ENCODE measurements at places on chromosomes 3 and 15.

DNA sequence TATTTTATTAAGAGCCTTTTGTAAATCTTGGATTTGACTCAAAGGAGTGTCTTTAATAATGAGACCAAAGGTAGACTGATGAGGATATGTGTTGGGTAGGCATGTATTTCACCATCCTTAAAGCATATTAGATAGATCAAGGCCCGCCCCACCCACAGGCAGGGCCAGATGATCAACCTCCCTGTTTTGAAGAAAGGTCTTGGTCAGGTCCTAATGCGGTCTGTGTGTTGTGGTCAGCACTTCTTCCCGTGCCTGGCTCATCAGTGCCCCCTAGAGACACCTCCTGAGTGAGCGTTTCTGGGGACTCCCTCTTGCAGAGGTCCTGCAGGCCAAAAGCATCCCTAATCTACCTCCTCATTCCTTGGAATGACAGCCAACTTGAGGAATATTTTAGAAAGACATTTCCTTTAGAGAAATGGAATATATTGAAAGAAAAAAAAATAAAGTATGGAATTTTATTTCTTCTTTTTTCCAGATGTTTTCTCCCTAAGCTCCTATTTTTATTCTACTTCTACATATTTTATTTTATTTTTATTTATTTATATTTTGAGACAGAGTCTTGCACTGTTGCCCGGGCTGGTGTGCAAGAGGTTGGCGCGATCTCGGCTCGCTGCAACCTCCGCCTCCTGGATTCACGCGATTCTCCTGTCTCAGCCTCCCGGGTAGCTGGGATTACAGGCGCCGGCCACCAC lies 6.0 kb downstream of the TM4SF4 start:
- DNase-seq, result no peak

- no peak for DNase-seq
These were observed 218.3 kb downstream of the CTNNB1 start for GRCh38 chr3:41417574-41417973.

DNA sequence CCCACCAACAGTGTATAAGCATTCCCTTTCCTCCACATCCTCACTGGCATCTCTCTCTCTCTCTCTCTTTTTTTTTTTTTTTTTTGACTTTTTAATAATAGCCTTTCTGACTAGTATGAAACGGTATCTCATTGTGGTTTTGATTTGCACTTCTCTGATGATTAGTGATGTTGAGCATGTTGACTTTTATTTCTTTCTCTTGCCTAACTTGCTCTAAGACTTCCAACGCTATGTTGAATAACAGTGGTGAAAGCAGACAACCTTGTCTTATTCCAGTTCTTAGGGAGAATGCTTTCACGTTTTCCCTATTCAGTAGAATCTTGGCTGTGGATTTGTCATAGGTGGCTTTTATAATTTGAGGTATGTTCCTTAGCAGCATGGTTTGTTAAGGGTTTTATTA lies 249.4 kb upstream of the MDFIC2 start:
- DNase-seq, result no peak

GRCh38 chr3:10263646-10264363 lies 15.5 kb downstream of the TATDN2 start:
- DNase-seq, result no peak

DNA sequence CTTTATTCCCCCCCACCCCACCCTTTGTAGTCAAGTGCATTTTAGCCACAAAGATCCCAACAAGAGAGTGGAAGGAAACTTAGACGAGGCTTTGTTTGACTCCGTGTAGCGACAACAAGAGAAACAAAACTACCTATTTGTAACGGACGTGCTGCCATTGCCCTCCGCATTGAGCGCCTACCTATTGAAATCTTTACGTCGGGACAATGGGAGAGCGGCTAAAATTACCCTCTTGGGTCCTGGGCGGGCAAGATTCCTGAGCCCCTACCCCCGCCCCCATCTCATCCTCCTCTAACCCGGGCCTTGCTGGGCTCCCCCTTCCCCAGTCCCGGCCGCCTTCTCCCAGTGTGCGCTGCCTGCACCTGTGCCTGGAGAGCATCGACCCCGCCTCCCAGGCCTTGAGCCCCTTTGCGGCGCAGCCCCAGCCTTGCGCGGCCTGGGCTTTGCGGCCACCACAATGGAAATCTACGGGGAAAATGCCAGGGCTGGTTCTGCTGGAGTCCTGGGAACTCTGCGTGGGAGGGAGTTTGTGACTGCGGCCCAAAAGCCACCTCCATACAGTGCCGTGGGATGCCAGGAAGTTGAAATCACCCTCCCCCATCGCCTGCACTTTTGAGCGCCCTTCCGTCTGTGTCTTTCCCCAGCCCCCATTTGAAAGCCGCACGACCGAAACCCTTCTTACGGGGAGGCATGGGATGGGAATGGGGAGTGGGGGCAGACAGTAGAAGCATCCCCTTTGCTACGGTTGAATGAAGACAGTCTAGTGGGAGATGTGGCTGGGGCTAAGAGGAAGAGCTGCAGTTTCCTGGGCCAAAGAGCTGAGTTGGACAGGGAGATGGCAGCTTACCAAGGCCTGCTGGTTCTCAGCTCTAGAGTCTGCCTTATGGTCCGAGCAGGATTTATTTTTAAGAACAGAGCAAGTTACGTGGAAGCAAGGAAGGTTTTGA lies 1.1 kb upstream of the SOX2 start:
- no peak for DNase-seq

GRCh38 chr3:10310578-10310977 lies 10.3 kb downstream of the SEC13 start:
- DNase-seq, result no peak

DNA sequence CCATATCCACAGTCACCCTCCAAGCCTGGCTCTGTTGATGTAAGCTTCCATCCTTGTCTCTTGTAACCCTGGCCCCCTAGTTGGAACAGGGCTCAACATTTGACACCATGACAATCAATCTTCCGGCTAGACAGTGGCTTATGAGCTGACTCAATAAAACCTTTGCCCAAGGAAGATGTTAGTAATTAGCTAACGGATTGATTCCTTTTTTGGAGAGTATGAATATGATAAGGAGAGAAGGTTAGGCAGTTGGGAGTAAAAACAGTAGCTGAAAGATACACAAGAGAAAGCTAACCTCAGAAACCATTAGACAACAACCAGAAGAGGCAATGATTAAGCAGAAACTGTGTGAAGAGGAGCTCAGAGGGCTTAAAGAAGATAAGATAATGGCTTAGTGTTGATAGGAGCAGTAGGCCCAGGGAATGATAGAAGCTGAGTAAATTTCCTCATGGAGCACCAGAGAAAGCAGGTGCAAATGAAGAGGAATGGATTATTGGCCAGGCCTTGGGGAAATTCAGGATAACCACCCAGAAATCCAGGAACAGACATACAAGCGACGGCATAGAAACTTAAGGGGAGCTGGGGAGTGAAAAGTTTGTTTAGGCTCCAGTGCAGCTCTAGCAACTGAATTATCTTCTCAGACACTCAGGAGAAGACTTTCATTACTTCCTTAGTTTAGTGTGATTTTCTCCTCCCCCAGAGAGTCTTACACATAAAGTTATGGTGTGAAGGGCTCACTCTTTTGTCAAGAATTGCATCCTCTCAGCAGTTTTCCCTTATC lies 7.8 kb upstream of the RFX7 start:
- DNase-seq, result no peak

DNA sequence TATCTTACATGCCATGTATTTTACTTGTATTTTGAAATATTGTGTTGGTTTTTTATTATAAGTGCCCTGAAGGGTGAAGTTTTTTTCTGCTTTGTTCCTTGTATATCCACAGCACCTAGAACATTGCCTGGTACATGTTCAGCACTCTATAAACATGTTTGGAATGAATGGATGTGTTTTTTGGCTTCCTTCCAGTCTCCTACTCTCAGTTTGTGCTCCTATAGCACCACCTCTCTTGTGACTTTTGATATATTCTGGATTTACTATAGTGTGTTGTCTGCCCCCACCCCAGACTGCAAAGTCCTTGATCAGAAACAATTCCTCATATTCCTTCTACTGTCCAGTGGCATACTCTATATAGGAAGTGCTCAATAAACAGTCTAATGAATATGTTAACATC lies 60.6 kb downstream of the PLCL2 start:
- no peak for DNase-seq

- DNase-seq, result no peak
These were observed 55.6 kb upstream of the C15orf61 start for GRCh38 chr15:67465196-67465952.

All from NCI-H1694 (cell line).